ENCODE measurements at places on chromosomes 12 and 14.

DNA sequence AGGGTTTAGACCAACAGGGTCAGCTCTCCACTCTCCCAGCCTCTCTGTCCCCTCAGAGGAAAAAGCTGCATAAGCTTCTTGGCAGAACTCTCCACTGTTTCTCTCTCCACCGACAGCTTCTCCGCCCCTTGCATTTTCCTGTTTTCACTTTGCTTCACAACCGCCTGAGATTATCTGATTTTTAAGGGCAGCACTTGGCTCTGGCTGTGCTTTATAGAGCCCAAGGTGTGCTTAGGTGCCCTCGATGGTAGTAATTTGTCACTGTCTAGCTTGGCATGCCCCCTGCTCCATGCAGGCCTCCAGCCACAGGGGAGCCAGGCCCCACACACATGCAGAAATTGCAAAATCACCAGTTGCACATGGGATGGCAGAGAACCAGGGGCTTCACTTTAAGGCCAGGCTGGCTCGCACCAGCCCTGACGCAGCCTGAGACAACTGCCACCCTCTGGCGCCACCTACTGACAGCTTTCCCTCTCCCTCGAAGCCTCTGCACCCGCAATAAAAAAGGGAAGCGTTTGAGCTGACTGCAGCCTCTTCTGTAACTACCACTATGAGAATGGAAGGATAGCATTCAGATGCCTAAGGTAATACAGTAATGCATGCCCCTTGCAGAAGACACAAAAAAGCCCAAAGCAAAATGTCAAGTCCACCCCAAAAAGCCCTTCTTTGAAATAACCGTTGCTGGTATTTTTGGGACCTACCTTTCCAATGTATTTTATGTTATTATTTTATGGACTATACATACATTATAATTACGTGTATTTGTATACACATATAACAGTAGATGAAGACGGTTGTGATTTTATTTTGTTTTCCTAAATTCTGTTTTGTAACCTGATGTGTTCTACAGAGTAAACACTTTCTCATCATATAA lies 32.0 kb upstream of the RIMBP2 start:
- peak; percentile 62 for DNase-seq

GRCh38 chr14:59297071-59297776 lies 108.8 kb downstream of the DAAM1 start:
- no peak for DNase-seq

- DNase-seq: no peak
These were observed 81.5 kb downstream of the ETV6 start for GRCh38 chr12:11731042-11731357.

DNA sequence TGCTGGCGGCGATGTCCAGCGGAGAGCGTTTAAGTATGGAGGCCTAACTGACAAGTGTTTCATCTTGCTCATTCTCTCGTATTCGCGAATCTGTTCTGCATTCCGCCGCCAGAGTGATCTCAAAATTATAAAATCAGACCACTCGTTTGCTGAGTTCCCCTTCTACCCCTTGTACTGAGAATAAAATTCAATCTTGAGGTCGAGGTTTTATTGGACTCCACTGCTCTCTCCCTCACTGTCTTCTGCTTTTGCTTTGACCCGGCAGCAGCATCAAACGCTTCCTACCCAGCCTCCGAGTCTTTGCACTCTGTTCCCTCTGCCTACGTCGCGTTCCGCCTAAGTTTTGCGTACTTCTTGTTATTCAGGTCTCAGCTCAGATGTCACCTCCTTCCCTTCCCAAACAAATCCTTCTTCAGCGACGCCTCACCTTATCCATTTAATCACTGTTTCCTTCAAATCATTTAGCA lies 462 bp downstream of the KNTC1 start:
- DNase-seq: no peak

DNA sequence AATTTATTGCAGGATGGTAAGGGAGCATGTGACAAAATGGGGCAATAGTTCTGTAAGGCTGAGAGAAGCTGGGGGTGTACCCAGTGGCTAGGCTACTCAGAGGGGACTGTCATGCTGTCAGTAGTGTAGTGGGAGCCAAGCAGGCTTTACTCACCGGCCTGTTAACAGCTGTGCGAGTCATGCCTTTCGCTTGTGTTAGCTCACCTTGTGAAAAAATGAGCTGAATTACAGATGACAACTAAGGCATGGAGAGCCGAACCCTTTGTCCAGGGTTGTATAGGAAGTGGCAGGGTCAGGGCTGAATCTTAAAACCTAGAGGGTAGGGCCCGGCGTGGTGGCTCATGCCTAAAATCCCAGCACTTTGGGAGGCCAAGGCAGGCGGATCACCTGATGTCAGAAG lies 37.9 kb downstream of the SH2B3 start:
- no peak for DNase-seq

GRCh38 chr14:55702511-55702910 lies 122.5 kb downstream of the KTN1 start:
- DNase-seq: no peak

DNA sequence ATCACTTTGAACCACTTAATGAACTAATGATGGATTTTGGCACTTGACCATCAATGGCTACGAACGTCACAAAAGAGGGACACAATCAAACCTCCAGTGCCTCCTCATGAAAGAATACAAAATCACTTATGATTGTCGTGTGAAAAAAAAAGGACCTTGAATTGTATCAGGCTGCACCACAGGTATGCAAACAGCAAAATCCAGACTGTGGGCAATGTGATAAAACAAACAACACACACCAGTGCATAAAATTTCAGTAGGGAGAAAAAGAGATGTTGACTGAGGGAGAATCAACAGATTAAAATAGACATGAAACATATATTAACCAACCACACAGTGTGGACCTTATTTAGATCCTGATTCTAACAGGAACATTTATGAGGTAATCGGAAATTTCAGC lies 2.6 kb downstream of the TSPAN8 start:
- DNase-seq: no peak

- DNase-seq: no peak
These were observed 81.9 kb downstream of the FAR2 start for GRCh38 chr12:29230800-29231560.

GRCh38 chr14:105531088-105531893 lies 4.9 kb downstream of the TMEM121 start:
- DNase-seq: no peak

DNA sequence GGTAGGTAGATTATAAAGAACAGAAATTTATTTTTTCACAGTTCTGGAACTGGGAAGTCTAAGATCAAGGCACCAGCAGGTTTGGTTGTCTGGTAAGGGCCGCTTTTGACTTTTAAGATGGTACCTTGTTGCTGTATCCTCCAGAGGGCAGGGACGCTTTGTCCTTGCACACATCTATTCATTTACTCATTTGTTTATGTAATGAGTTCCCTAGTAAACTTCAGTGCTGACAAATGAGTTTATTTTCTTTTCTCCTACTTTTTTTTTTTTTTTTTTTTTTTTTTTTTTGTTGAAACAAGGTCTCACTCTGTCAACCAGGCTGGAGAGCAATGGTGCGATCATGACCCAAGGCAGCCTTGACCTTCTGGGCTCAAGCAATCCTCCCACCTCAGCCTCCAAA lies 195.7 kb downstream of the FBXL14 start:
- DNase-seq: no peak

- no peak for DNase-seq
These were observed 1.2 kb upstream of the ALX1 start for GRCh38 chr12:85278598-85279448.

GRCh38 chr12:89493670-89494302 lies 30.8 kb downstream of the GALNT4 start:
- no peak for DNase-seq

DNA sequence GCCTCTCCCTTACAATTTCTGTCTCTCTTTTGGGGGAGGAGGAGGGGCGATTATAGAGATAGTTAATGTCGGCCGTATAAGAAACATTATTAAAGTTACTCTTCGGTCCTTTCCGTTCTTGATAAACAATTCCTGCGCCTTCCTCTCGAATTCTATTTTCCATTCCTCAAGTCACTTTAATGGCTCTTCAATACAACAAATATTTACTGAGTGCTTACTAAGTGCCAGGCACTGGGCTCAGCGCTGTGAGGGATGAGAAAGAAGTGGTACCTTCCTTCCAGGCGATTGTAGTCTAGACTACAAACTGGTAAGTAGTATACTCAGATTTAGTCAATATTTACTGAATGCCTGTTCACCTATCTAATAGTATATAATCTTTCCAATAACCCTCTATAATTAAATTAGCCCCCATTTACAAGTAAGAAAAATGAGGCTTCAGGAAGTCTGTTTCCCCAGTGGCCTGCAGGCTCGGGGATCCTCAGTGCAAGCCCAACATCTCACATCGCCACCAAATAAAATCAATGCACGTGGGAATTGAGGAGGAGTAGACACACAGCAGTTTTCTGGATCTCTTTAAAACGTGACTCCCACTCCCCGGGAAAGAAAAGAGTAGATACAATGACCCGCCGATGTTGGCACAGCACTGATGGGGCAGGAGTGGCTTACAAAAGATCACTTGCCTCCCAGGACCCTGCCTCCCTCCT lies 589 bp upstream of the ZNF219 start:
- DNase-seq: no peak

DNA sequence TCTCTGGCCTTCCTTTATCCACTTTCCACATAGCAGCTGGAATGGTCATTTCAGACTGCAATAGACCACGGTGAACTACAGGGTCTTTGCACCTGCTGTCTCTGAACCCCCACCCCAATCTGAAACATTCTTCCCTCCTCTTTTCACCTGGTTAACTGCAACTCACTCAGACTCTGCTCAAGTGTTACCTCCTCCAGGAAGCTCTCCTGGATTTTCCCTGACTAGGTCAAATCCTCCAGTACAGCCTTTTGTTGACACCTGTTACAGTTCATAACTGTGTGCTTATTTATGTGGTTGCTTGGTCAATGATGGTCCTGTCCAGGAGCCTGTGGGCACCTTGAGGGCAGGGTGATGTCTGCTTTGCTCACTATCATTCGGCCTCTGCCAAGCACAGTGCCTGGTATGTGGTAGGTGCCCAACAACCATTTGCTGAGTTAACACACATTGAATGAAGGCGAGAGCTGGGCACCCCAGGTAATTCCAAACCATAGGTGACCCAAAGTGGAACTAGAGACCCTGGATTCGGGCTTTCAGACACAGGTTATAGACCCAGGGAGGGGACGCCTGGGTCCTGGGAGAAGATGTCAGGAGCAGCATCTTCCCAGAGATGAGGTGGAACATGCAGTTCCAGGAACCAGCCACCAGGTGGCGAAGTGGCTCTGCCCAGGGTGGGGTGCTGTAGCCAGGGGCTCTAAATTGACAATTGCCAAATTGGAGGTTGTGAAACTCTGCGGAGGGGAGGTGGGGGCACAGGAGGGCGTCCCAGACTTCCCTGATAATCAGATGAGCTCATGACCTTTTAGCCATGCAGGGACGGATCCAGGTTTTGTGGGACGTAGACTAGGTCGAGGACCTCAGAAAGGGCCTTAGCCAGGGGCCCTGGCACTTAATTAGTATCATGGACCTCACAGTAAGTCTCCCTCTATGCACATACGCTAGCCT lies 28.1 kb downstream of the TRPV4 start:
- DNase-seq: peak; percentile 31

GRCh38 chr12:79055926-79056674 lies 191.5 kb downstream of the SYT1 start:
- DNase-seq: no peak

Data from activated CD8-positive, alpha-beta memory T cell treated with anti-CD3 and anti-CD28 coated beads for 1 hour (primary cell).